ENCODE measurements at places on chromosomes 5 and 9. TPM values are rescaled to one million over a fixed set of nuclear protein-coding genes. Genes with fewer than 3 reads are reported as not detected.

- no peak for DNase-seq
Measured at GRCh38 chr9:36316611-36317317, 58.5 kb upstream of the GNE start.

DNA sequence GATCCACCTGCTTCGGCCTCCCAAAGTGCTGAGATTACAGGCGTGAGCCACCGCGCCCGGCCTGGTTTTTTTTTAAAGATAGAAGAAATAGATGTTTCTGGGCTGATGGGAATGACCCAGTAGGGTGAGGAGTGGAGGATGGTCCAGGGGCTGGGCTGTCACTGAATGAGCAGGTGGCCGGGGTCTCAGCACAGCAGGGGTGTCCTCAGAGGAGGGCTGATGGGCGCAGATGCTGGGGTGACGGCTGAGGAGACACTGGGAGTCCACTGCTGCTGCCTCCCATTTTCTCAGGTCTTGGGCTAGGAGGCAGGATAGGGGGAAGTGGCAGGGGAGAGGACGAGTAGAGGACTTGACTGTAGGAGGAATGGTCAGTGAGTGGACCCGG, 2.3 kb upstream of the TOR4A start:
- no peak for DNase-seq

GRCh38 chr5:346229-346935, 24.9 kb downstream of the AHRR start:
- DNase-seq: no peak

- DNase-seq: no peak
Measured at GRCh38 chr9:136667214-136667939, 4.7 kb downstream of the EGFL7 start.

Gene CDK9
- 48.4 TPM for total RNA-seq

Gene HTR4
- total RNA-seq: not detected

Gene NR6A1
- 1.9 TPM for total RNA-seq

Gene NUP214
- 28.9 TPM for total RNA-seq

Data from left ventricle myocardium superior (tissue), 1 donor.